LHCN-M2 (cell line): ENCODE measurements at places on chromosomes 5 and 9.

- no peak for DNase-seq
Observed at GRCh38 chr5:68612972-68613371, 397.4 kb downstream of the PIK3R1 start.

GRCh38 chr5:138843316-138844124 is 31.6 kb downstream of the LRRTM2 start:
- no peak for DNase-seq

GRCh38 chr9:125332527-125332926 is 70.9 kb downstream of the GAPVD1 start:
- no peak for DNase-seq

GRCh38 chr5:10594591-10595210 is 30.8 kb downstream of the ANKRD33B start:
- DNase-seq: no peak

GRCh38 chr9:71824257-71824656 is 55.9 kb upstream of the CEMIP2 start:
- DNase-seq: no peak

DNA sequence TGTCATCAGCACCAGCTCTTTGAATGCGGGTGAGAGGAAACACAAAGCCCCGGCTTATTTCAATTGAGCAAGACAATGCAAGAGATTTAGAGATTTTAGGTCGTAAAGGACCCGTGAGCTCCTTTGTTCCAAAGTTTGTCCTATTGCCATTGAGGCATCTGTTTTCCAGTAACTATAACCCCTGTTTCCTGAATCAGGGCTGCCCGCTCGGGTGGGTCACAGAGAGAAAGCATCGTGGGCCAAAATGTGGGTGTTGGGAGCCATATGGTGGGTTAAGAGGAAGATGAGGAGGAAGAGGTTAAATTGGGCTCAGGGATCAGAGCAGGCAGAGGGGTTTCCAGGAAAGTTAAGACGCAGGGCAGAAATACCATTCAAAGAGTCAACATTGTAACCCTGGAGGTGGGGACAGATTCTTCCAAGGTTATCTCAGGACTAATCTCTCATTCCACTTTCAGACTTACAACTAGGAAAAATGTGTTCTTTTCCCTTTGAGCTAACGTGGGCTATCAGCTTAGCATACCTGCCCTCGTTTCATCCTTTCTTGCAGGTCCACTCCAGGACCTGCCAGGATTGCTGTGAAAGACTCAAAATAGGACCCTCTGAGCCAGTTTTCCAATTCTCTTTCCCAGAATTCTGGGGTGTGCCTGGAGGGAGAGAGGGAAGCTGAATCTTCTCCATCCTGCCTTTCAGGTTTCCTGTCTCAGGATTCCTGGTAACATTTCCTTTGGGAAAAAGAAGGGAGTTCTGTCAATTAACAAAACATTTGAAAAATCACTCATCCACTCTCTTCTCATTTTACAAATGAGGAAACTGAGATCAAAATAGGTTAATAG is 95.5 kb upstream of the TAF11L2 start:
- DNase-seq: no peak

DNA sequence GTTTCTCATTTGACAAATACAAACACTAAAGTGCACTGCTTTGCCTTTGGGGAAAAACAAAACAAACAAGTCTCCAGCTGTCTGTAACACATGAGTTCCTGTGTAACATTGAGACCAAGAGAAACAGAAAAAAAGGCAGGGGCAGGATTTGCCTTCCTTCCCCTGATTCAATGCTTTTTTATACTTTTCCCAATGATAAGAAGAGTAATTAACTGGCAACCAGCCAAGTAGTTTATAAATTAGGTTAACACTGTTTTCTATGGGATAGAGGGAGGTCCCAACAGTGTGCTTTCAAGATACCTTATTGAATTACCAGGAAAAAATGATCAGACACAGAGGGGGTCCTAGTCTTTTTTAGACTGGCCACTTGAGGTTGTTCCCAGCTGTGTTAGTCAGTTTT is 346.8 kb downstream of the TRIM36 start:
- no peak for DNase-seq

DNA sequence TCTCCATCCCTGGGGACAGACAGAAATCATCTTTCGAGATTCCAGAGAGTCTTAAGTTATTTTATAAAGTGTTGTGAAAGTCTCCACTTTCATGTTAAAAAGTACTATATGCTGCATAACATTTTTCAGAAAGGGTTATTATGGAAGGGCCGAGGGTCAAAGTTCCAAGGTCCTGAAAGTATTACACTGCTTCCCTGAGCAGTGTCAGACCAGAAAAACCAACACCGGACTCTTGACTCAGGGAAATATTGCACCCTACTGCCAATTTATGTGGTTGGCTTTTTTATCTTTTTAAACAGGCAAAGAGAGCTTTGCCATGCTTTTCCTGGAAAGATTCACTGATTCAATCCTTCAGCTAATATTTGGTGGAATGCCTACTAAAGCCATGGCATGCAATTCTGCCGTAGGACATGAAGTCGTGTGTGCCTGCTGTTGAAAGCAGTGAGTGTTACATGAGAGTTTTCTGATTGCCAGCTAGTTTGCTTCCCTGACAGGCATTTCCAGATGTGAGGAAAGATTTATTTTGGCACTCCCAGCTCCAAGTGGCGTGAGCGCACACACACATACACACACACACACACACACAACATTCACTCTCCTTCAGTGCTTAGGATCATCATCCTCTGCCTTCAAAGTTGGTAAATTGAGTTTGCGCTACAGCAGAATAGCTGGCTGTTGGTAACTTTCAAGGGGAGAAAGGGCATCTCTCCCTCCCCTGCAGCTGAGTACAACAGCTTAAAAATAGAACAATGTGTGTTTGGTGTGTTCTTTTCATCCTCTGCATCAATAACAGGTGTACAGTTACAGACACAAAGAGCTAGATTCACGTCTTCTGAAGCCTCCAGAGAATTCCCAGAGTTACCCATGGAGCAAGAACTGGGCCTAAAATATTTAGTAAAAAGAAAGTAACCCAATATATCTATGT is 45.6 kb downstream of the SLC1A3 start:
- DNase-seq: peak; percentile 33

DNA sequence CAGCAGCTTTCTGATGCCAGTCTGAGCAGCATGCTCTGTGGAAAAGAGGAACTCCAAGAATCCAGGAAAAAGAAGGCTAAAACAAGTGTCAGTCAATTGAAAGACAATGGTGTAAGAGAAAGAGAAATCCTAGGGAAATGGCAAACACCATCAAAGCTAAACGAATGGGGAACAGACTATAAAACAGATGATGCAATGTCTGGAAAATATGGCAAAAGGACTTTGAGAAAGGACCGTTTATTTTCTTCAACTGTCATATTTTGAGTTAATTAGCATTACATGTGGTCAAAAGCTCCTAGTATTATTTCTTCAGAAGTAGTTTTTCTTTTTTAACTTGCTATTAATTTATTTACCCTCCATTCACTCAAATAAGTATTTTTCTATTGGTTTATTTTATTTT is 465.2 kb downstream of the LRRC70 start:
- DNase-seq: no peak

DNA sequence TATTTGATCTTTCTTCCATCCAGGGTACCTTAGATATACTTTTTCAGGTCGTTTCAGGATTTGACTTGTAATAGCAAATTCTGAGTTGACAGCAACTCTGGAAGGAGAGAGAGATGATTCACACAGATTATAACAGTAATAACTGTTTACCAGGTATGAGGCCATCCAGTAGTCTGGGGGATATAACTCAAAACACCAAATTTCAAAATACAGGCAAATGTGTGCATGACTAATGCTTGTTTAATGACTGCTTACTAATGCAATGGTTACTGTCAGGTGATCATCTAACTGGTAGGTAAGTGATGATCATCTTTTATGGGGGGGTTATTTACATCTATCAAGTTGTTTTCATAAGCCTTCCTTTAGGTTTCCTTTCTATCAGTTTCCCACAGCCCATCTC is 412.3 kb downstream of the MAT2B start:
- no peak for DNase-seq

- DNase-seq: no peak
Observed at GRCh38 chr5:150750469-150750868, 8.3 kb downstream of the DCTN4 start.

DNA sequence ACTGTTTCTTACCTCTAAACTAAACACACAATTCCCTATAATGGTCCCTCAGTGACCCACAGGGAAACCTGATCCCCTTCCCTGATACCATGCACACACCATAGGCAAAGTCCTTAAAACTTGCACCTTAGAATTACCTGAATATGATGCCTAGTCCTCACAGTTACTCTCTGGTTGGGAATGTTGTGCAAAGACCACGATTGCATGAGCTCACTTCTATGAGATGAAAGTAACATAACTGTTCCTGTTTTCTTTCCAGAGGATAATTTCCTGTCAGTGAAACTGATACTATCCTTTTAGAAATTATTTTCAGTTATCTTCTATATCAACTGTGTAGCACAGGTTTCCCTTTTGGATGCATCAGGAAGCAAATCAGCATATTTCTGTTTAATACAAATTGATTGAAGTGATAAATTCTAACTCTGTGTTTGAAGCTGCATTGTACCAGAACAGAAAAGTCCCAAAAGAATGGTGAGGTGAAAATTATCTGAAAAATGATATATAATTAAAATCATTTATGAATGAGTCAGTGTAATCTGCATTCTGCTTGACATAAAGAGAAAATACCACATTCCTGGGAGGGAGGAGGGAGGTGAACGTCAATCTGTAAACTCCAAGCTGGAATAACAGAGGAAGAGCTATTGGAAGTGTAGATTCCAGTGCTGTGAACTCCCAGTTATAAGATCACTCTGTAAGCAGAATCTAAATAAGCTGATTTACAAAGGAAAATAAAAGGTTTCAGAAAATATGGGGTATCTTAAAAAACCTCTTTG is 51.2 kb upstream of the TNFAIP8 start:
- DNase-seq: no peak
